Dermis microvascular lymphatic vessel endothelial cell (primary cell): ENCODE measurements at places on chromosomes 6 and 20. TPM values are rescaled to one million over a fixed set of nuclear protein-coding genes. Genes with fewer than 3 reads are reported as not detected.

The TFAP2D gene
- not detected in 2 replicates for total RNA-seq

The SRMS gene
- total RNA-seq = not detected in 2 replicates

The SOBP gene
- 0.26 and 2.5 TPM in 2 replicates for total RNA-seq

The ZBTB12 gene
- 2.2 and 3.0 TPM in 2 replicates for total RNA-seq

The ESR1 gene
- total RNA-seq = not detected in 2 replicates

The SLC17A2 gene
- total RNA-seq = not detected in 2 replicates

The MLN gene
- not detected in 2 replicates for total RNA-seq

The GLP1R gene
- total RNA-seq = not detected in 2 replicates

The IRF4 gene
- under 0.01 TPM in 1 of 2 replicates, not detected in the other for total RNA-seq

The GTSF1L gene
- not detected in 2 replicates for total RNA-seq

The CRYBG1 gene
- total RNA-seq = 4.2 and 7.6 TPM in 2 replicates

The MACROD2 gene
- 0.13 and 0.25 TPM in 2 replicates for total RNA-seq

The MTFR2 gene
- 0.76 and 1.5 TPM in 2 replicates for total RNA-seq

The RAMACL gene
- 1.7 and 3.4 TPM in 2 replicates for total RNA-seq

The SCUBE3 gene
- 0.26 and 0.76 TPM in 2 replicates for total RNA-seq

The LY6G6C gene
- total RNA-seq = not detected in 2 replicates

The PPP1R14C gene
- not detected in 2 replicates for total RNA-seq

The RIPOR3 gene
- total RNA-seq = 0.13 TPM in 1 of 2 replicates, not detected in the other

The SUMO4 gene
- total RNA-seq = 0.26 and 1.0 TPM in 2 replicates

The CTAGE9 gene
- total RNA-seq = not detected in 2 replicates

The COL10A1 gene
- total RNA-seq = not detected in 2 replicates

The GABRR1 gene
- not detected in 2 replicates for total RNA-seq

The HLA-DRB5 gene
- total RNA-seq = 0.13 and 0.26 TPM in 2 replicates

The VTA1 gene
- 21.7 and 27.2 TPM in 2 replicates for total RNA-seq

The SPATA25 gene
- total RNA-seq = 0.51 and 1.0 TPM in 2 replicates

The RUNX2 gene
- not detected in 2 replicates for total RNA-seq

The C20orf144 gene
- under 0.01 TPM in 1 of 2 replicates, not detected in the other for total RNA-seq

The SPTLC3 gene
- 0.13 and 0.63 TPM in 2 replicates for total RNA-seq

The AIF1 gene
- total RNA-seq = 0.13 TPM in 2 replicates

The LY86 gene
- total RNA-seq = not detected in 2 replicates

The OR2H2 gene
- not detected in 2 replicates for total RNA-seq

The DYNLT1 gene
- 61.7 and 81.1 TPM in 2 replicates for total RNA-seq

The COL11A2 gene
- total RNA-seq = under 0.01 and 0.38 TPM in 2 replicates

The CDH4 gene
- under 0.01 and 0.13 TPM in 2 replicates for total RNA-seq

The NKX2-4 gene
- total RNA-seq = not detected in 2 replicates

The PNLDC1 gene
- total RNA-seq = not detected in 2 replicates

The MUC22 gene
- not detected in 2 replicates for total RNA-seq

The PROKR2 gene
- total RNA-seq = not detected in 2 replicates

The TREM1 gene
- 0.13 TPM in 1 of 2 replicates, not detected in the other for total RNA-seq

The MYLIP gene
- total RNA-seq = 20.2 and 41.8 TPM in 2 replicates

The ZKSCAN8 gene
- 9.6 and 15.2 TPM in 2 replicates for total RNA-seq

The SPATA2 gene
- total RNA-seq = 0.64 and 1.0 TPM in 2 replicates

The EMILIN3 gene
- under 0.01 and 0.13 TPM in 2 replicates for total RNA-seq

The TMEM200A gene
- under 0.01 TPM in 2 replicates for total RNA-seq

The AHI1 gene
- total RNA-seq = 5.6 and 8.3 TPM in 2 replicates

The B3GALT4 gene
- total RNA-seq = 2.9 and 3.0 TPM in 2 replicates

The LST1 gene
- 0.51 TPM in 1 of 2 replicates, not detected in the other for total RNA-seq

The SRSF12 gene
- total RNA-seq = under 0.01 and 0.13 TPM in 2 replicates

The SSTR4 gene
- total RNA-seq = not detected in 2 replicates

The LGSN gene
- total RNA-seq = not detected in 2 replicates

The PRSS35 gene
- not detected in 2 replicates for total RNA-seq

The SASH1 gene
- 49.3 and 94.7 TPM in 2 replicates for total RNA-seq

The PPP1R3G gene
- 0.39 and 0.89 TPM in 2 replicates for total RNA-seq

The SIRPA gene
- total RNA-seq = 28.0 and 69.7 TPM in 2 replicates
